ENCODE measurements at places on chromosomes 2 and 18.

GRCh38 chr2:235923859-235924674 lies 244.1 kb downstream of the GBX2 start:
- DNase-seq, result no peak

GRCh38 chr2:100397976-100398375 lies 19.5 kb downstream of the CHST10 start:
- no peak for DNase-seq

- no peak for DNase-seq
These were observed 70.5 kb downstream of the CACNB4 start for GRCh38 chr2:152028182-152028862.

GRCh38 chr18:44830581-44830980 lies 149.9 kb downstream of the SETBP1 start:
- DNase-seq, result no peak

DNA sequence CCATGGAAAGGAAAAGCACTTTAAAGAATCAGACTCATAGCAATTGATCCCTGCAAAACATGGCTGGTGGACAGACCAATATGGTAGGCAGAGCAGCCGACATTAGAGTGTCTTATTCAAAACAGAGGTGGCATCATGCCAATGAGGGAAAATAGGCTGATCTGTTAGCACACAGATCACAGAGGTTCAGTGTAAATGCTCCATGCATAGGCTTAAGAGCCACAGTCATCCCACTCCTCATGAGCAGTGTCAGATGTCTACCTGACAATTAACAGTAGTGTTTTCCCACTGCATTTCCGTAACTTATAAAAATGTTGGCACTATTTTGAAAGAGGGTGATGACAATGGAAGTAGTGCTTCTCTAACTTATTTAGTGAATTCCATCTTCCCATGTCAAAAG lies 86.7 kb downstream of the SPATS2L start:
- DNase-seq, result no peak

- no peak for DNase-seq
These were observed 72.1 kb upstream of the MAP4K4 start for GRCh38 chr2:101625387-101625786.

GRCh38 chr2:156653675-156654074 lies 217.5 kb downstream of the GPD2 start:
- DNase-seq, result no peak

DNA sequence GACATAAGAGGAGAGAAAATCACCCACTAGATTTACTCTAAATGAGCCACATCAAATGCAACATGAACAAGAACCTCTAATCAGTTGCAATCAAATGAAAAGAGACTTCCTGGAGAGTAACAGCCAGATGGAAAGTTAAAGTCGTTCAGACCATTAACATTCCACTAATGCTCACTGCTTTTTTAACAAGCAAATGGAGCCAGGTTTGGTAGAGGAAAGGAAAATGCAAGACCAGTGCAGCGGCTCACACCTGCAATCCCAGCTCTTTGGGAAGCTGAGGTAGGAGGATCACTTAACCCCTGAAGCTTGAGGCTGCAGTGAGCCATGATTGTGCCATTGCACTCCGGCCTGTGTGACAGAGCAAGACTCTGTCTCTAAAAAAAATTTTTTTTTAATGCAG lies 48.5 kb downstream of the CACNB4 start:
- no peak for DNase-seq

GRCh38 chr2:8630676-8631464 lies 51.0 kb upstream of the ID2 start:
- DNase-seq, result no peak

DNA sequence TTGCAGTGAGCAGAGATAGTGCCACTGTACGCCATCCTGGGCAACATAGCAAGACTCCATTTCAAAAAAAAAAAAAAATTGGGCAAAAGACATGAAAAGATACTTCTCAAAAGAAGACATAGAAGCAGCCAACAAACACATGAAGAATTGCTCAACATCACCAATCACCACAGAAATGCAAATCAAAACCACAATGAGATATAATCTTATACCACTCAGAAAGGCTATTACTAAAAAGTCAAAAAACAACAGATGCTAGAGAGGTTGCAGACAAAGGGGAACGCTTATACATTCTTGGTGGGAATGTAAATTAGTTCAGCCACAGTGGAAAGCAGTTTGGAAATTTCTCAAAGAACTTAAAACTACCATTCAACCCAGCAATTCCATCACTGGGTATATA lies 43.1 kb upstream of the CHAC2 start:
- no peak for DNase-seq

DNA sequence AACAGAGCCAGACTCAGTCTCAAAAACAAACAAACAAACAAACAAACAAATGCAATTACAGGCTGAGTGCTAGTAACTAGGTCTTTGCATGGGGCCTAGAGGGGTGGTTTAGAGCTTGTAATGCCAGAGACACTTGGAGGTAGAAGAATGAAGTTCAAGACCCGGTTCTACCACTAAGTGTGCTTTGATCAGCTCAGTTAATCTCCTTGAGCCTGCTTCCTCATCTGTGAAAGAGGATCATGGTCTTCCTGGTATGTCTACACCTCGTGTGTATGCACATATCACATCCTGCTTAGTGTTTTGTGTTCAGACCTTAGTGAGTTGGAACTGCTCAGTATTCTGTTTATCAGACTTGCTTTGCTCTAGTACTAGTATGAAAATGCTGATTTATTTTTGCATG lies 4.8 kb upstream of the ATP6V1C2 start:
- DNase-seq, result no peak

GRCh38 chr2:15595342-15595905 lies 3.8 kb downstream of the DDX1 start:
- no peak for DNase-seq

DNA sequence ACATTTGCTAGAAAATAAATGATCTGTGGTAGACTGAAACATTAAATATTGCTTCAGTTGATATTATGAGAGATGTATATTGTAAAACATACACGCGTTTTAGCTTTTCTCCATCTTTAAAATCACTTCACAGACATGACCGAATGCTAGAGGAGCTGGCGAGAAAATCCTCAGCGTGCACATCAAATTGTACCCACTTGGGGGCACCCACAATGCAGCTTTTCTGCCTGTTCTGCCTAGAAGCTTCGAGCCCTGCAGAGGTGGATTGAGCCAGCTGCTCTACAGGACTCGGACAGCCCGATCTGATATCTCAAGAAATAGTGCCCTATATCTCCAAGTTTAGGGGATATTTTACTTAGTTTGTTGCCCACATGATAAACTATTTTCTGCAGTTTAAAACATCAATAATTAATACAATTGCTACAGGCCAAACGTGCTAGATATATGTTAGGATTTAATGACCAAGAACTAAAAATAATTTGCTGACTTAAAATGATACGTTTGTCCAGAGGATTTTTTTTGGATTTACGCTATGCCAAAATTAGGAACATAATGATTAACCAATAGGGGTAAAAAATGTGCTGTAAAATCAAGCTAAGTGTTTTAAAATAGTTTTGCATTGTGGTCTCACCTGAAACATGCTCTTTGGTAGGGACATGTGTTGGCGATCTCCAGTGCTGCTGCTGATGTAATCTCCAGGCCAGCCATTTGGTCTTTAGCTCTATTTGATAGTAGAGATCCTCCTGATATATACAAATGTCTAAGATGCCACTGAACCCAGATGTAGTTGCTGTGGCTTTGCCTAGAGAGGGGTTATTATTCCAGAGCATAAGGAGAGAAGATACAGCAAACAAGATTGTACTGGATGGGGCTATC lies 22.3 kb upstream of the ATP5MC3 start:
- no peak for DNase-seq

DNA sequence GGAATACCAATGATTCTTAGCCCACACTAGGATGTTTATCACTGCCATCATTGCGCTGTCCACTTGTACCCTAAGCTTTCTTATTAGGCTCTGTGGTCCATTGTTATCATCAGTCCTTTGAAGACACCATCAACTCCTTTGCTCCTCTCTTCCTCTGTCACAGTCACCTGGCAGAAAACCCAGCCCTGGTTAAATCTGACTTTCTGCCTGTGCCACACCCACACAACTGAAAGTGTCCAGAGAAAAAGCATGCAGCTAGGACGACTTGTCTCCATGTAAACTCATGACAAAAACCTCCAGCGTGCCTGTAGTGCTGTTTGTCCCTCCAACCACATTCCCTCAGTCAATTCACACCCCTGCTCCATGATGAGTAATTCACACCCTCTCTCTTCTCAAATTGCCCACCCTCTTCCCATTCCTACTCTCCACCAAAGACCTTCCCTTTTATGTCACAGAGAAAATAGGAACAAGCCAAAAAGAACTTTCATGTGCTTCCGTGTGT lies 297.4 kb upstream of the MGAT5 start:
- no peak for DNase-seq

- no peak for DNase-seq
These were observed 277.5 kb upstream of the DDX18 start for GRCh38 chr2:117537032-117537431.

GRCh38 chr2:1747065-1747941 lies 3.0 kb upstream of the PXDN start:
- no peak for DNase-seq

DNA sequence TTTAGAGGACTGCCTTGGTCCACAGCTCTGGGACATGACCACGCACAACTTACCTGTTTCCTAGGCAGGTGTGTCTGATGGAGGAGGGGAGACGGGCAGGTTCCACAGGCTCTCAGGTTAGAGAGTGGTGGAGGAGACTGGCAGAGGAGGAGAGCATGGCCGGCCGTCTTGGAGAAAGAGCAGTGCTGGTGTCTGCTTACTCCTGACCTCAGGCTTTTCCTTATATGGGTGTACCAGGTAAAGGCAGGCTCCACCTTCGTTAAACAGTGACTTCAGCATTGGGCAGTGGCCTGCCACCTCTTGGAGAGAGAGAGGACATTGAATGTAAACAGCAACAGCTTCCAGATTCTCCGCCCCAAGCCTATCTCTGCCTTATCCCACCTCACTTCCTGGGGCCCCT lies at the start of gene CAPN13:
TSS of gene CAPN13 (minus strand) at position 198 of the 400 bp plus-strand sequence. CDS start 20,121 bp downstream, outside the sequence.
- DNase-seq, result no peak

- DNase-seq, result no peak
These were observed 43.4 kb downstream of the MBP start for GRCh38 chr18:77088963-77089722.

- no peak for DNase-seq
These were observed 973.8 kb upstream of the CELF4 start for GRCh38 chr18:38539371-38539770.

DNA sequence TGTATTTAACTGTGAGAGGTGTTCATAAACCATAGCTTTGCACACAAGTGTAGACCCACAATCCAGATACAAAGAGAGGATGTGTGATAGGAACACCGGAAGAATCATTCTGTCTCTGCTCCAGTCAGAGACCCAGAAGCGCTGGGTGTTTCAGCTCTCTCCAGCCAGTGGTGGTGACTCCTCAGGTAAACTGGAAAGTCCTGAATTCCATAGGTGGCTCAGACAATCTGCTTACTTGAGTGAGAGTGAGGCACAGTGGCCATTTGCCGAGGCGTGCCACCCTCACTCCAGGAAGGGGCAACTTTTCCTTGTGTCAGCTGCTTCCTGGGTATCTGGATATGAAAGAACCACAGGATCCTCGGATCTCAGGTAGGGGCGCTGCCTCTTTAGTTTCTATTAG lies 171.5 kb downstream of the KCNS3 start:
- DNase-seq, result no peak

DNA sequence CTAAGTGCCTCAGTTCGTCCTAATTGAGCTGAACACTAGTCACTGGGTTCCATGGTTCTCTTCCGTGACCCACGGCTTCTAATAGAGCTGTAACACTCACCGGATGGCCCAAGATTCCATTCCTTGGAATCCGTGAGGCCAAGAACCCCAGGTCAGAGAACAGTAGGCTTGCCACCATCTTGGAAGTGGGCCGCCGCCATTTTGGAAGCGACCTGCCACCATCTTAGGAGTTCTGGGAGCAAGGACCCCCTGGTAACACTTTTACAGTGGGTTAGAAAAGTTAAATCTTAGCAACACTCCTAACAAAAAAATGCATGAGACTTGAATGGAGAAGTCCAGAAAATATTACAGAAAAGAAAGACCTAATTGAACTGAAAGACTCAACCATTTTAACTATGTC lies 84.5 kb downstream of the TMEM18 start:
- no peak for DNase-seq

GRCh38 chr2:194104687-194105086 lies 1552.3 kb upstream of the SLC39A10 start:
- no peak for DNase-seq

DNA sequence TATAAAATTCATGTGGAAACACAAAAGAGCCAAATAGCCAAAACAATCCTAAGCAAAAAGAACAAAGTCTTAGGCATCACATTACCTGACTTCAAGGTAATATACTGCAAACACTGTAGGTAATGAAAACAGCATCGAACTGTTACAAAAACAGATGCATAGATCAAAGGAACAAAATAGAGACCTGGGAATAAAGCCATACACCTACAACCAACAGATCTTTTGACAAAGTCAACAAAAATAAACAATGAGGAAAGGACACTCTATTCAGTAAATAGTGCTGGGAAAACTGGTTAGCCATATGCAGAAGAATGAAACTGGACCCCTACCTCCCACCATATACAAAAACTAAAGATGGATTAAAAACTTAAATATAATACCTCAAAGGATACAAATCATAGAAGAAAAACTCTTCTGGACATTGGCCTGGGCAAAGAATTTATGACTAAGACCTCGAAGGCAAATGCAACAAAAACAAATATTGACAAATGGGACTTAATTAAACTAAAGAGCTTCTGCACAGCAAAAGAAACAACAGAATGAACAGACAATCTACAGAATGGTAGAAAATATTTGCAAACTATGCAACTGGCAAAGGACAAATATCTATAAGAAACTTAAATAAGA lies 218.0 kb downstream of the PHLPP1 start:
- DNase-seq, result no peak

DNA sequence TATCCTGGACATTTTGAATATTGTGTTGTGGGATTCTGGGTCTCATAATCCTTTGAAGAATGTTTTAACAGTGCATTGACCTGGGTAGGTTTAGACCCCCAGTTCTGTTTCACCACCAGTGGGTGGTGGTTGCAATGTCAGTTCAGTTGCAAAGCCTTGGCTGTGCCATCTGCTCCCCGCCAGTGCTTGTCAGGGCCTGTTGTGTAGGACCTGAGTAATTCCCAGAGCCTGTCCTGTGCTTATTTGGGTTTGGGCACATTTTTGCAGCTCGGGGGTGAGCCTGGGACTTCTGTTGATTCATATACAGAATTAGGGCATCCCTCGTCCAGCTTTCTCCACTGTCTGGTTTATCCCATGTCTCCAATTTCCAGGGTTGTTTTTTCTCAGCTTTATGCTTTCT lies 24.8 kb downstream of the ATP9B start:
- DNase-seq, result no peak

DNA sequence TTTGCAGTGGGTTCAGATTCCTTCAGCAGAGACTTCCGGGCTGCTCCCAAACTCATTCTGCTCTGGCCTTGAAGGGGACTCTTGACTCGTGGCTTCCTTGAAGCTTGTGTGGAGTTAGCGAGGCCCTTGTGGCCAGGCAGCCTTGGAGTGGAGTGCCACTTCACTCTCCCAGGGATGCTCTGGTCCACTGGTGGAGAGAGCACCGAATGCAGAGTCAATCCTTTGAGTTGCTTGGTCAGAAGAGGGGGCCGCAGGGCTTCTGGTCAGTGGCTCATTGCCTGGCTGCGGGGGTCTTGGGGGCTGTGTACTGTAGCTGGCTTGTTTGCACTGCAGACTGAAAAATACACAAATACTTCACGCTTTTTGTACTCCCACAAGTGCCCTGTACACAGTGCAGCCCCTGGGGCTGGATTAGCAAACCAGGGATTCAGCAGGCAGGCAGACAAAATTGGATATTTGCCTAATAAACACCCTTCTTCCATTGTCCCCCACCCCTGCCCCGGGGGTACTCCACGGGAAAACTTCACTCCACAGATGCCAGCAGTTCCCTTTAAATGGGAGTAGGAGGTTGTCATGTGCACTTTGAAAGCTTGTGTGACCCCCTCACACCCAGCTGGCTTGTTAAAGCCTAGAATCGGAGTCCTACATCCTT lies 3.2 kb downstream of the GLI2 start:
- no peak for DNase-seq
